ENCODE measurements at places on chromosomes 6 and 20.

- no peak for DNase-seq
These were observed 331.5 kb downstream of the SYNE1 start for GRCh38 chr6:152305672-152306071.

- DNase-seq, result no peak
These were observed 8.7 kb upstream of the PLTP start for GRCh38 chr20:45920462-45921336.

- DNase-seq, result no peak
These were observed 220.8 kb downstream of the ERMARD start for GRCh38 chr6:169972101-169972651.

DNA sequence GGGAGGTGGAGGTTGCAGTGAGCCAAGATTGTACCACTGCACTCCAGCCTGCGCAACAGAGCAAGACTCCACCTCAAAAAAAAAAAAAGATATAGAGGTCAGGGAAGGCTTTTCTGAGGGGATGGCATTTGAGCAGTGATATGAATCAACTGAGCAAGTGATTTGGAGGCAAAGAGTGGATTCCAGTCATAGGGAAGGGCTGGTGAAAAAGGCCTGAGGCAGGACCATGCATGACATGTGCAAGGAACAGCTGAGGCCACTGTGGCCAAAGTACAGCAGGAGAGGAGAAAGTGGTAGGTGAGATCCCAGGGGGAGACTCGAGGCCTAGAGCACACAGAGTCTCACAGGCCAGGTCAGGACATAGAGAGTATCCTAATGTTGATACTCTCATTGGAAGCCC, 20.1 kb upstream of the PTPRT start:
- no peak for DNase-seq

GRCh38 chr20:10618611-10619245, 55.1 kb downstream of the JAG1 start:
- DNase-seq, result no peak

DNA sequence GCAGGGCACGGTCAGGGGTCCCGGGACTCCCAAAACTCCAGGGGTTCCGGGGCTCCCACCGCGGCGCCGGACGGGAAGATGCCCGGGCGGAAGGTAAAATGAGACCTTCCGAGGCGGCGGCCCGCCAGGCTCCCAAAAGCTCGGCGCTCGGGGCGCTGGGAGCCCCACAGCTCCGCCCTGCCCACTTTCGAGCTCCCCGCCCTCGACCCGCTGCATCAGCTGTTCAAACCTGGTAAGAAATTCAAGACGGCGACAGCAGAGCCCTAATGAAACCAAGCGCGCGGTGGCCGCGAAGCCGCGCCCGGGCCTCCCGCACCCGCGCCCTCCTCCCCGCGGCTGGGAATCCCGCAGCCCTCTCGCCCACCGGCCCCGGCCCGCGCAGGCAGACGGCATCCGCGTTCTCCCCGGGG, 369 bp downstream of the SLC4A11 start:
- no peak for DNase-seq

GRCh38 chr6:15653581-15653980, 9.2 kb downstream of the DTNBP1 start:
- no peak for DNase-seq
